Dermis microvascular lymphatic vessel endothelial cell (primary cell): ENCODE measurements at places on chromosomes 6 and 20. TPM values are rescaled to one million over a fixed set of nuclear protein-coding genes. Genes with fewer than 3 reads are reported as not detected.

DNA sequence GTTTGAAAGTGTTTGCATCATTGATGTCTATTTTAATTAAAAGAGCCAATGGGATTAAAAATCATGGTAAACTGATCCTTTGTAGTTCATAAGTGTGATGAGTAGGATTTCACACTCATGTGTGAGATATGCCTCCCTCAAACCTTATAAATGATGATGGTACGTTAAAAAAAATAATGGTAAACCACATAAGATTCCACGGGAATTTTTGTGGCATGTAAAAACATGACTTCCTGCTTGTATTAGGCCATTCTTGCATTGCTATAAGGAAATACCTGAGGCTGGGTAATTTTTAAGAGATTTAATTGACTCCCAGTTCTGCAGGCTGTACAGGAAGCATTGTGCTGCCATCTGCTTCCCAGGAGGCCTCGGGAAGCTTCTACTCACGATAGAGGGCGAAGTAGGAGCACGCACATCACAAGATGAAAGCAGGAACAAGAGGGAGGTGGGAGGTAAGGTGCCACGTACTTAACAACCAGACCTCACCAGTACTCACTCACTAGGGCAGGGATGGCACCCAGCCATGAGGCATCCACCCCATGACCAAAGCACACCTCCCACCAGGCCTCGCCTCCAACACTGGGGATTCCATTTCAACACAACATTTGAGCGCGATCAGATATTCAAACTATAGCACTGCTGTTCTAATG, 187.6 kb upstream of the QKI start:
- DNase-seq = no peak

Gene CLPSL1
- total RNA-seq = not detected in 2 replicates

Gene CD93
- total RNA-seq = 71.6 and 101 TPM in 2 replicates

Gene ALDH5A1
- 0.64 and 2.7 TPM in 2 replicates for total RNA-seq

DNA sequence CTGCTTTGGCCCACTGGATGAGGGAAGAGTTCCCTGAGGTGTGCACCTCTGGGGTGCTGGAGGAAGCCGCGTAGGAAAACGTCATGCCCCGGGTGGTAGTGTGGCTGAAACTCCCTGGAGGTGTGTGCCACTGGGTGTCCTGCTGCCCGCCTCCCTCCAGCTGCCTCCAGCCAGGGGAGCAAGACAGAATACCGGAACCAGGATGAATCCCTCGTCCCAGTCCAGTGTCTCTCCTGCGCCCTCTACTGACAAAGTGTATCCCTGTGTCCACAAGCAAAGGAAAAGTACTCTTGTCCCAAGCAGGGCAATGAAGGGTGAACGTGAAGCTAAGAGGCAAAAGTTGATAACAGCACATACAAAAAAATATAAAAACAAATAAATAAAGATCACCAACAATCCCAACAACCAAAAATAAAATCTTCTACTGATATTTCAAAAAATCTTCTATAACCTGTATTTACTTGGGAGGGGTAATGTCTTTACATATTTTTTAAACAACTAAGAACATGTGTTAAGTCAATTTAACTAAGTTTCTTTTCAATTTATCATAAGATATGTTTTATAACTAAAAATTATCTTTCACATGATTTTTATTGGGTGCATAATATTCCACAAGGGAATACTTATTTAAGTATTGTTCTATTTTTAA, 437.6 kb downstream of the MAFB start:
- DNase-seq = peak; percentile 24

- peak; percentile 36 for DNase-seq
Measured at GRCh38 chr6:12504325-12504966, 212.1 kb upstream of the PHACTR1 start.

Gene HDGFL1
- total RNA-seq = not detected in 2 replicates

DNA sequence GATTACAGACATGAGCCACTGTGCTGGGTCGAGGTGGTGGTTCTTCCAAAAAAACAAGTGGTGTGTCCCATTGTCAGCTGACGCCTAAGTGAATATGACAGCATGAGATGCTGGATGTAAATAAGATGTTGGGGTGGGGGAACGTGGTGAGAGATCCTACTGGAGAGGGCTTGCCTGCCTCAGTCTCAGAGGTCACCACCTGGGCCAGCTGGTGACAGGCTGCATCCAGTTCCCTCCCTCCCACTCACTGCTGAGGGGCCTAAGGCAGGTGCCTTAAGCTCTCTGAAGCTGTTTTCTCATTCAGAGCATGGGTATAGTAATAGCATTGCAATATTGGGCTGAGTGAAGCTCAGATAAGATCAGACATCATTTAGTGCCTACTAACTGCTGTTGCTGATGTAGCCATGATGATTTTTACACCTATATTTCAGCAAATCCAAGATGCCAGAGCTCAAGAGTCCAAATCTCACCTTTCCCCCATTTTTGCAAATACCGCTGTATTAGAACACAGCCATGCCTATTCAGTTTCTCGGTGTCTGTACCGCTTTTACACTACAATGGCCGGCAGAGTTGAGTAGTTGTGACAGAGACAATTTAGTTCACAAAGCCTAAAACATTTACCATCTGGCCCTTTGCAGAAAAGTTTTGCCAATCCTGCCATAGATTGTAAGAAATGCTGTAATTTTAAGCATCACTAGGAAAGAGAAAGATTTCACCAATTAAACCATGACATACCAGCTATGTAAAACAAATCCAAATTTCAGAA, 171.3 kb downstream of the ANKRD60 start:
- no peak for DNase-seq

- peak; percentile 70 for DNase-seq
Measured at GRCh38 chr6:158819213-158819976, at the start of gene EZR. Gene EZR (minus strand): TSS chr6:158819368. CDS start chr6:158818093, 1,275 bp downstream.

Gene ACTL10
- total RNA-seq = 1.0 and 1.4 TPM in 2 replicates

DNA sequence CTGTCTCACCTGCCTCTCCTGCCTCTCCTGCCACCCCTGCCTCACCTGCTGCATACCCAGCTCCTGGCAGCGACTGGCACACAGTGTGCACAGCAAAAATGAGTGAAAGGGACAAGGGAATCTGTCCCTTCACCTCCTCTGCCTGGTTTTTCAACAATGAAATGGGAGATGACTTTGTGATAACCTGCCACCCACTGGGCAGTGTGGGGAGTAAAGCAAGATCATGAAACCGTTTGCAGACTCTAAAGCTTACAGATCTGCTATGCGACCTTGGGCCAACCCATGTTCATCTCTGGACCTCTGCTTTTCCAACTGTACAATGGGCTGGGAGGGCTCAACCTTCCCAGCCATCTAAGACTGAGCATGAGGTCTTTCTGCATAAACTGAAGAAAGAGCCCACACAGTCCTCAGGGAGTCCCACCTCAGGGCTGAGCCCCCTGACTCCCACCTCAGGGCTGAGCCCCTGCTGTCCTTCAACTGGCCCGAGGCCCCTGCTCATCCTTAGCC, 81.1 kb downstream of the RIPOR3 start:
- DNase-seq = no peak

DNA sequence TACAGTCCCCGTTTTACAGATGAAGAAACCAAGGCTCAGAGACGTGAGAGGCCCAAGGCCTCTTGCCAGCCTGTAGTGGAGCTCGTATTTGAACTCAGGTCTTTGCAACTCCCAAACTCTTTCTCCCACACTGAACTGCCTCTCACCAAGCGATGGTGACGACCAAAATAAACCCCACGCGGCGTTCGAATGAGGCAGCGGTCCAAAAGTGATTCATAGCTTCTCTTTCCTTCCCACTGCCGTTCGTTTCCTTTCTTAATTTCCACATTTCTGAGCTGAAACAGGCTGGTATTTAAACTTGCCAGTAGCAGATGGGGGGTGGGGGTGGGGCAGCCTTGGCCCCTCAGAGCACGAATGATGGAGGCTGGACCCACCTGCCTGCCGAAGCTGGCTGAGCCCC, 252.9 kb upstream of the KCNG1 start:
- no peak for DNase-seq

Gene POPDC3
- 0.25 and 0.39 TPM in 2 replicates for total RNA-seq

Gene FAM83C
- not detected in 2 replicates for total RNA-seq

- peak; percentile 11 for DNase-seq
Measured at GRCh38 chr20:16434062-16434664, 139.1 kb downstream of the KIF16B start.

DNA sequence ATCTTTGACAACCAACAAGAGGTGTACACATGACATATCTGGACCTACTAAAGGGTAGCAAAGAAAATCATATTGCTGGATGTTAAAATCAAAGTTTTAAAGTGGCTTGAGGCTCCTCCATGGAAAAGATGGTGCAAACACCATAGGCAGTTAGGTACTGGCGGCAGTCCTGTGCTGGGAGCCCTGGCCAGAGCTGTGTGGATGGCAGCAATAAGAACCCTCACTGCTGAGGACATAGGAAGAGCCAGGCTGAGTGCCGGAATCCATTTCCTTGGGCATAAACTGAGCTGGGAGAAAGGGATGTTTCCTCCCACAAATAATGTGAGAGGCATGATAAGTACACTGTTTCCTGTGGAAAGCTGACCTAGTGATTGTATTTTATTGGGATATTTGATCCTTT, 89.9 kb downstream of the ARID1B start:
- DNase-seq = peak; percentile 71

Gene WFDC10B
- total RNA-seq = not detected in 2 replicates

Gene PPP1R3G
- 0.39 and 0.89 TPM in 2 replicates for total RNA-seq

Gene IRF4
- under 0.01 TPM in 1 of 2 replicates, not detected in the other for total RNA-seq

DNA sequence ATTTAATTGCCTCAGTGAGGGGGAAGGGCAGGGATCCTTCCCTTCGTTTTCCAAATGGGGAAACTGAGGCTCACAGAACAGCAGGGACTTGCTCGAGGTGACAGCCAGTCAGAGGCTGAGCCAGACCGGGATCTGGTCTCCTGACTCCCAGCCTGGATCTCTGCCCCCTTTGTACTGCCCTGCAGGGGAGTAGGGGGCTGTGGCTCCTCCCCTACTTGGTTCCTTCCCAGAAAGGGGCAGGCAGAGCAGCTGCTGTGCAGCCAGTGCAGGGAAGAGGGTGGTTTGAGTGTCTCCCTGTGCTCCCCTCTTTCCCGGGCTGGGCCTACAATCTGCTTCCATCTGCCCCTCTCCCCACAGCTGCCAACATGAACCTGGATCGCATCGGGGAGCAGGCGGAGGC, 37.6 kb downstream of the UQCC2 start:
- no peak for DNase-seq

Gene HRH3
- not detected in 2 replicates for total RNA-seq

GRCh38 chr6:107697682-107698081, 126.4 kb downstream of the SCML4 start:
- DNase-seq = no peak

DNA sequence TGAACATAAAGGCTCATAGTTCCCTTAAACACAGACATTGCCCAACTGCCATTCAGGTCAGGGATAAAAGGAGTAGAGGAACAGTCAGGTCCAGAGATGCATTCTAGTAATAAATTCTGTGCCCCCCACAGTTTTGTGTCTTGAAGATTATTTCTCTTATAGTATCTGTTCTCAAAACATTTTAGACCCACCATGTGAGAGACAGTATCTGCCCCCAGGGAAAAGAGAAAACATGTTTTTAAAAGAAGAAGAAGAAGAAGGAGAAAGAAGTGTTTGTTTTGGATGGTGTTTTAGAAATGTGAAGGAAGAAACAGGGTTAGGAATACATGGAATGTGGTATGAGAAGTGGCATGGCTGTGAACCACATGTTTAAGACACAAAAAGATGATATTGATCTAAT, 629.6 kb upstream of the EPHA7 start:
- no peak for DNase-seq

DNA sequence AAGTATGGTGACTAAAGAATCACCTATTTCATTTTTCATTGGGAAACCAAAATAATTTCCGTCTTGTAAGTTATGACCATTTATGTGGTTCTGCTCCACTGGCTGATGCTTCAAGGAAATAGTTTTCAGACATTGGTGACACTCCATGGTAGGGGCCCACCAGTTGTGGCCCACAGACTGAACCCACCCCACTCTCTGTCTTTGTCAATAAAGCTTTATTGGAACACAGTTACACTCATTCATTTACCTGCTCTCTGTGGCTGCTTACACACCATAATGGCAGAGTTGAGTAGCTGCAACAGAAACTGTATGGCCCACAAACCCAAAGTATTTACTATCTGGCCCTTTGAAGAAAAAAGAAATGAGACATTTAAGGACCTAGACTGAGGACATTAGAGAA, 78.5 kb downstream of the TBC1D7 start:
- DNase-seq = no peak

Gene PPP1R16B
- 135 and 166 TPM in 2 replicates for total RNA-seq

GRCh38 chr6:97000138-97000537, 75.6 kb downstream of the KLHL32 start:
- DNase-seq = no peak

Gene EMILIN3
- total RNA-seq = under 0.01 and 0.13 TPM in 2 replicates

Gene OOEP
- total RNA-seq = 0.13 TPM in 1 of 2 replicates, not detected in the other

GRCh38 chr6:2746557-2747061, 4.1 kb downstream of the MYLK4 start:
- DNase-seq = no peak

Gene BPIFB4
- total RNA-seq = not detected in 2 replicates

DNA sequence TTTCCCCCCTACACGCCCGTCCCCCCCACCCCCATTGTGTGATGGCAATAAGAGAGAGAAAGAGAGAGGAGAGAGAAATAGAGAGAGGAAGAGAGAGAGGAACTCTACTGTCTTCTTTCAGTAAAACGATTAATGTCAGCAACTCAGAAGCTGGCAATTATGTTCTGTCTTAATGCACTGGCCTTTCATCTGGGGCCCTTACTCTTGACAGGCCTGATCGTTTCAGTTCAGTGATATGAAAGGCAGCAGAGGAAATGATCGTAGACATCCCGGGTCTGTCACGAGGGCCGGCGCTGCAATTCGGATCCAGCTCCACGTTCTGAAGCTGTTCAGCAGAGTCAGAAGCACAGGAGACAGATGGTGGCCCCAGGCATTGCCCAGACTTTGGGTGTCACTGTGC, 308.9 kb downstream of the ZNF217 start:
- DNase-seq = no peak

DNA sequence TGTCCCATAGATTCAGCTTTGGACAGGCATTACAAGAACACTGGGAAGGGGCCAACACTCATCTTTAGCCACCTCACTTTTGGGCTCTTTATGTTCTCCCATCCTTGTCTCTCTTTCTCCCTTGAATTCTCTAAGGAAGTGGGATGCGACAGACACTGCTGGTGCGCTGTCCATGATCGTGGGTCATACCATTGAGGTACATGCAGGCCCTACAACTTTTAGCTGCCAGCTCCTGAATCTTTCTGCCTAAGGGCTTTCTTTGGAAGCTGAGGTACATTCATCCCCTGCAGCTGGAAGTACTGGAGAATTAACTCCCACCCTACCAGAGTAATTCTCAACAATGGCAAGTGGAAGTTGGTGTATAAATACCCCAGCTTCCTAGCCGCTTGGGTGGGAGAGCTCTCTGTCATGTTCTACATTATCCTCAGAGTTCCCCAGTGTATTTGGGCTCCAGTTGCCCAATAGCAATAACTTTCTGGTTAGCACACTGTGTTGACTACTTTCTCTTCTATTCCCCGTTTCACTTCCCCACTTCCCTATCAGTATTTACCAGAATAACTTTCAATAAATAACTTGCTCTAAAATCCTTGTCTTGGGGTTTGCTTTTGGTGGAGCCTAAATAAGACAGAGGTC, 309.4 kb upstream of the RNF24 start:
- DNase-seq = no peak

- DNase-seq = no peak
Measured at GRCh38 chr6:39731565-39731964, 6.4 kb upstream of the KIF6 start.

Gene HLA-DQA2
- not detected in 2 replicates for total RNA-seq

Gene PLA2G7
- under 0.01 TPM in 1 of 2 replicates, not detected in the other for total RNA-seq
